ENCODE measurements at places on chromosomes 2 and 18. TPM values are rescaled to one million over a fixed set of nuclear protein-coding genes. Genes with fewer than 3 reads are reported as not detected.

IL36A gene
- not detected for total RNA-seq

SNORC gene
- total RNA-seq, result 0.65 TPM

TUBA3E gene
- total RNA-seq, result not detected

SKOR2 gene
- total RNA-seq, result not detected

UGT1A4 gene
- total RNA-seq, result 0.34 TPM

DNAJC10 gene
- total RNA-seq, result 119 TPM

DNAJC5G gene
- total RNA-seq, result not detected

STON1 gene
- total RNA-seq, result 0.99 TPM

BOLL gene
- total RNA-seq, result not detected

GRCh38 chr2:60556576-60557485 is 3.4 kb upstream of the BCL11A start:
- no peak for DNase-seq

GRCh38 chr2:26740890-26741302 is 23.2 kb upstream of the SLC35F6 start:
- no peak for DNase-seq

DNA sequence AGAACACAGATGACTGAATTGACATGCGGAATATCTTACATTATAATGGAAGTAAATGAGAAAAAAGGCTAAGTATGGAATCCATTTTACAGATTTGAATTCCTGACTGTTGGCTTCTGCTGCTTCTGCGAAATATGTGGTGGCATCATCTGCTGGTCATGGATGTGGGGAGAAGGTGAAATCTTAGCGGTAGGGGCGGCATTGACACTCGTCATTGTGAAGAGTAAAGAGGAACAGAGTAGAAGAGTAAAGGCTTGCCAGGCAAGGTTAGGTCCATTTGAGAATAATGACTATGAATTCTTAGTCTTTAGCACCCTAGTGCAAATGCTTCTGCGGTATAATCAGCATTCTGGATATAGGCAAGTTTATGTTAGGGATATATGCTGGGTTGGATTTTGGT is 32.4 kb downstream of the ACTR3 start:
- DNase-seq, result no peak

DNA sequence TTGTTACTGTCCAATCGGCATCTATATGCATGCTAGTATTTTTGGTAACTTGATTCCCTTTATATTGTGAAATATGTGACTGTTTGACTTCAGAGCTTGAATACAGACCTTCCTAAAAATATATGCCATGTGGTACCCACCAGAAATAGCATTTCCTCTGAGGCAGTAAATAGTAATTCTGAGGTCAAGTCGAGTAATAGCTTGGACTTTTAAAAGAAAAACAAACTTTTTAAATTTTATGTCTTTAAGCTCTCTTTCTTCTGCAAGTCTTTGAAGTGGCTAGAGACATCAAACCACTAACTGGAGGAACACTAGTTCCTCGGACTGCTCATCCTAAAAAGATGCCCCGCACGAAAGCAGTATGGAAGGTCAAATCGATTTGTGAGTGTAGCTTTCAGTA is 396.8 kb upstream of the SLC14A2 start:
- DNase-seq, result no peak

DNA sequence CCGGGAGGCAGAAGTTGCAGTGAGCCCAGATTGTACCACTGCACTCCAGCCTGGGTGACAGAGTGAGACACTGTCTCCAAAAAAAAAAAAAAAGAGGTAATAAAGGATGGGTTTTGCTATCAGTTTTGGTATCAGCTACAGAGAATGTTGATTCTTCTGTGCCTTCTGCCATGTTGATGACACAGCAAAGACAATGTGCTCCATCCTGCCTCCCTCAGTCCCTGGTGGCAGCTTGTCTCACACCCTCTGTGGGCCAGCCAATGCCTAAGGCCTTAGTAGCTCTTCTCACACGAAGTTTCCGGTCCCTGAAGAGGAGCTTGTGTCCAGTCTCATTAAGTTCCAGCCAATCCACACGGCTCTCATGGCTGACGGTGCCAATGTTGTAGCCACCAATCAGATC is 17.6 kb downstream of the IFT172 start:
- DNase-seq, result no peak

DNA sequence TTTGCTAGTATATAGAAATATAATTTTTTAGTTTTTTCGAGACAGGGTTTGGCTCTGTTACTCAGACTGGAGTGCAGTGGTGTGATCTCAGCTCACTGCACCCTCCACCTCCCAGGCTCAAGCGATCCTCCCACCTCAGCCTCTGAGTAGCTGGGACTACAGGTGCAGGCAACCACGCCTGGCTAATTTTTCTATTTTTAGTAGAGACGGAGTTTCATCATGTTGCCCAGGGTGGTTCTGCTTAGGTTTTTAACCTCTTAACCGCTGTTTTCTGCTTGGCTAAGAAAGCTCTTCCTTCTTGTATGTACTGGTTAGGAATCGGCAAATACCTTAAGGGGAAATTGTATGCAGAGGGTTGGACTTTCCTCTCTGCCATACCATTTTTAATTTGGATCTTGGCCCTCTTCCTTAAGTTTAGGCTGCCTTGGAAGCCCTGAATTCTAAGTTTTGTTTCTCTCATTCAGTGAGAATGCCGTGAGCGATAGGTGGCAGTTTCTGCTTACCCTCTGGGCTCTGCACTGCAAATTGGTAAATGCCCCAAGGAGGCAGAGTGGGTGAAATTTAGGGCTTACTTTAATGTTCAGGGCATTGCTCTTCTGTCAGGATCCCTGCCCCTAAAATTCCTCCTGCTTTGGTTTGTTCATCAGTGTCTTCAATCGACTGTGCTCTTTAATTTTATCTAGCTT is 32.3 kb downstream of the EML6 start:
- DNase-seq, result no peak

GRCh38 chr18:70292628-70293027 is 3.8 kb downstream of the SOCS6 start:
- DNase-seq, result no peak

DNA sequence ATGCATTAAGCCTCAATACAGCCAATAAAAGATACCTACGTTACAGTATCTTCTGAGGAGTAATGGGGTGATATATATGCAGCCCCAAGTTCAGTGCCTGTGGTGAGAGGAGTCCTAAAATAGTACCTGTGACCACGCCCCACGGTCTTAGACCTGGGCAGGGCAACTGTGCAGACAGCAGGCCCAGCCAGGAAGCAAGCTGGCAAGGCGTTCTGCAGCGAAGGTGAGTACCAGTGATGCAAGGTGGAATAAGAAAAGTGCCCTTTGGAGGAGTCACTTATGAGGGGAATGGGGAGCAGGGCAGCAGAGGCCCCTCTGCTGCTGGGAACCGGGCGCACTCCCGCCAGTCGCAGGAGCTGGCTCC is 12.7 kb upstream of the MAP3K2 start:
- no peak for DNase-seq

DNA sequence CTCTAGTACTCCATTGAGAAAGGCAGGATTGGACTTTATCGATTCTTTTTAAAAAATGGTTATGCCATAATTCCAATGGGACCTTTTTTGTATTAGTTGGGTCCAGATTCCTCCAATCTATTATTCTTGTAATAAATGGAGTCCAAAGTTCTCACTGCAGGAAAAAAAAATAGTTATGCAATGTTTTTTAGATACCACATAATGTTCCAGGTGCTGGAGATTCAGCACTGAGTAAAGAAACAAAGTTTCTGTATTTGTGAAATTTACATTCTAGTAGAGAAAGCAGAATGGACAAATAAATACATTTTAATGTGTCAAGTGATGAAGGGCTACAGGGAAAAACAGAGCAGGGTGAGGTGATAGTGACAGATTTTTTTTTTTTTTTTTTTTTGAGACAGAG is 78.5 kb upstream of the MYCN start:
- no peak for DNase-seq

DNA sequence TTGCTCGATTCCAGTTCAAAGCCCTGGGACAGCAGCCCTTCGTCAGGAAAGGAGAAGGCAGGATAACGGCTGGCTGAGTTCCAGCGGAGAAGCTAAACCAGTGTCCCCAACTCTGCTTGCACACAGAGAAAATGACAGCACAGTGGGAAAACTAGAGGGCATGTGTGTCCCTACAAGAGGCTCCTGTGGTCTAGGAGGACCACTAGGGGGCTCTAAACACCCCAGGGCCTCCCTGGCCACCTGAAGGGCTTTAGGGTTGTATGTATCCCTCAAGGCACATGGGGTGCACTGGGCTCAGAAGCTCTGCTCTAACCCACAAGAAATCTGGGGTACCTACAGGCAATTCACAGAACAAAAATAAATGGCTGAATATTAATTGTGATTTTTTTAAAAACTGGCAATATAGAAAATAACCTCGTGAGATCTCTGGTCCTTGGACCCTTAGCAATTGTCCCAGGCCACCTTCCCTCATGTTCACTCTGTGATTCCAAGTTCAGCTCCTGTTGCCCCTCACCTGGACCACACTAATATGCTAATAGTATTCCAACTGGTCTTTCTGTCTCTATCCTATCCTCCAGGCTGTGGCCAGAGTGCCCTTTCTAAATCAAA is 17.5 kb downstream of the STAT1 start:
- DNase-seq, result no peak

GRCh38 chr2:146776596-146776995 is 1068.2 kb upstream of the ACVR2A start:
- DNase-seq, result no peak

GRCh38 chr2:71934595-71935261 is 212.9 kb downstream of the CYP26B1 start:
- DNase-seq, result no peak

- DNase-seq, result no peak
Observed at GRCh38 chr2:124798551-124798950, 773.5 kb downstream of the CNTNAP5 start.

GRCh38 chr2:70012887-70013286 is 51.5 kb upstream of the ASPRV1 start:
- no peak for DNase-seq

- peak; percentile 70 for DNase-seq
Observed at GRCh38 chr2:239246723-239247122, 154.1 kb downstream of the HDAC4 start.

DNA sequence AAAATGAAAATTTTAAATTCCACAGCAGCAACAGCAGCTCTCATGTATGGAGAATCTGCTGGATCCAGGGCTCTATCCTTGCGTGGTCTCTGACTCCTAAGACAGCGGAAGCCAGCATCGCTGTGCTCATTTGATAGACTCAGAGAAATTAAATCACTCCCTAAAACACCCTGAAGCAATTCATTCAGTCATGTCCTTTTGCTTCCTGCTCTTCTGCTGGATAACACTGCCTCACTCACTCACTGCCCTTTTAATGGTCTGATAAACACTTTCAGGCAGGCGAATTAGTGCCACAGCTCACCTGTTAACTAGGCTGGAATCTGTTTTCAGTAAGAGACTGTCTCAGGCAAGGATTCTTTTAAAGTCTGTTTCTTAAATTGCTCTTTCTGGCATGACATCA is 10.0 kb downstream of the WIPF1 start:
- DNase-seq, result no peak

GRCh38 chr2:88606371-88607030 is 20.8 kb downstream of the EIF2AK3 start:
- DNase-seq, result no peak

DNA sequence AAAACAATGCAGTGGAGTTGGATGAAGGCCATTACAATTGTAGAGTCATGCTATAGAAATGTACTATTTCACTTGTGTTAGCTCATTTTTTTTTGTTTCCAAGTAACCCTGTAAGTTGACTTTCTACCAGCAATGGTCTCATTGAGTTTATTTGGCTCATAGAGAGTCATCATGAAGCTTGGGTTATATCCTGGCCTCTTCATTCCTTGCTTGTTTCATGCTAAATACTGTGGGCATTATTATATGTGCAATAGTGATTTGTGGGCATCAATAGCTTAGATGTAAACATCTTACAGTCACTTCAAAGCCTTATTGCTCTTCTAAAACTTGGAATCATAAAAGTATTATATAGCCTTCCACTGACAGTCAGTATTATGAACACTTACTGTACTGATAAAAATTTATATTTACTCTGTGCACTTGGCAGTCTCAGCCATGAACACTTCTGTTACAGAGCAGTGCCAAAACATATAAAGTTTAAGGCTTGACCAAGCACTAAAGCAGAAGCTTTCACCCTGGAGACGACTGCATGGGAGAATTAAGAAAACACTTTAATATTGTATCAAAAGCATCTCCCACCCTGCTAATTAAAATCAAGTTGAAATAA is 751.2 kb downstream of the SATB2 start:
- DNase-seq, result no peak

DNA sequence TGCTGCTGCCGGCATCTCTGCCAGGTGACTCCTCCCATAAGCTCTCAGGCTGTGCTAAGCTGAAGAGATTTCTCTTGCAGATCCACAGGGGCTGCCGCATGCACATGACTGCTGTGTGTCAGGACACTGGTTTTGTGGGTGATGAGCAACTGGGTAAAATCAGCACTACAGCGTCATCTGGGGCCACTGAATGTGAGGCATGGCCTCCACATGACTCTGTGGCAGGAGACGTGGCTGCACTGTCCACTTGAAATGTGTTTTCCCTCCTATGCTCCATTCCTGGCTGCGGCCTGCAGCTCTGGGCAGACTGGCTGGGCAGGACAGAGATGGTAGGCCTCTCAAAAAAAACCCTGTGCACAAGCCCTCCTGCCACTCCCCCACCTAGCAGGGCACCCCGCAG is 63.6 kb downstream of the MARCO start:
- no peak for DNase-seq

GRCh38 chr2:75564026-75564688 is 3.4 kb upstream of the EVA1A start:
- no peak for DNase-seq

DNA sequence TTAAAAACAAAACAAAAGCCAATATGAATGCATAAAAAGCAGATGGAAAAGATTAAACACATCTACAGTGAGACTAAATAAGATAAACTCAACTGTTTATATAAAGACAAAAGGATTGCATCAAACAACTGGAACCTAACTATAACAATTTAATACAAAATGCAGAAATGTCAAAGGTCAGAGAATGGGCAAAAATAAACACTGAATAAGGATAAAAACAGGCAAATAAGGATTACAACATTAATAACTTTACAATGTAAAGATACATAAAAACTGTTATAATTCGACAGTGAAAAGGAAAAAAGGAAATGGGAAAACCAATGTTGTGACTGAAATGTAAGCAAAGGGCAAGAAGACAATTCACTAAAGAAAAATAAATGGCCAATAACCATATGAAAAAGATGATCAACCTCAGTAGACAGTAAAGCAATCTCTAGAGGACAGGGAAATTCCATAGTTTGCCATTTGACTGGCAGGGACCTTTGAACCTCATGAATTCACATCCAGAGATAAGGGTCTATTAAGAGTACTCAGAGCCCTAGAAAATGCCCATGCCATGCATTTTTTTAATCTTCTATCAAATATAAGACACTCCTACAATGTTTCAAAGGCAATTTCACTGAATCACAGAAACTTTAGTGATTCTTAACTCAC is 83.7 kb downstream of the TMEM131 start:
- DNase-seq, result no peak

DNA sequence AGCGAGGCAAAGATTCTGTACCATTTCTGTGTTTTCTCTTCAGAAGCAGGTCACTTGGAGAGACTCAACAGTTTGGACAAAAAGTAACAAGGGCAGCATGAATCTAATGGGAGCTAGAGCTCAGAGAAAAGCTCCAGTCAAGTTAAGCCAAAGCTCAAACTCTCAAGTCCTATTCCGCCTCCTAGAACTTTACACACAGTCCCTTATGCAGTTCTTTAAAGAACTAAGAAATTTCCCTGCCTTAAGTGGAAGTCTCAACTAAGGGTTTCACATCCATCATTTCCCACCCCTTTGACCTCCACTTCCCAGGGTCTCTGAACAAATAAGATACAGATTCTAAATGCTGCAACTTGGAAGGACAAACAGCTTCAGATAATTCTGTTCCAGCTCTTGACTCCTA is 121.3 kb upstream of the RNU4ATAC start:
- no peak for DNase-seq

- no peak for DNase-seq
Observed at GRCh38 chr2:121137571-121137970, 147.4 kb downstream of the TFCP2L1 start.

Data from foreskin keratinocyte (primary cell).